ENCODE measurements at places on chromosomes 7 and 10. TPM values are rescaled to one million over a fixed set of nuclear protein-coding genes. Genes with fewer than 3 reads are reported as not detected.

DNA sequence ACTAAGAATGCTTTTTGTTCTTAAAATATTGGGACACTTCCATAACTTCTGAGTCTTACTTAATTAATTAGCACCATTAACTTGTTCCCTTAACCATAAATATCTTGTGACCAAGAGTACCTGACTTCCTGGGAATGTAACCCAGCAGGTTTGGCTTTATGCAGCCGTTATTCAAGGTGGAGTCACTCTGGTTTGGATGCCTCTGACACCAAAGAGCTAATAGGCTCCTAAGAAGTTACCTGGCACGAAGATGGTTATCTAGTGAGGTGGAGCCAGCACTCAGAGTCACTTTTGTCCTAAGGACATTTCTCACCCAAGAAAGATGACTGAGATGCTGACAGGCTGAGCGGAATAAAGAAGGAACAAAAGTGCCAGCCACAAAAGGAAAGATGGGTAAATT is 172.3 kb downstream of the C1GALT1 start:
- no peak overlapping the region for H3K27ac ChIP-seq
- no peaks in the 10 kb centered on the region for H3K4me1 ChIP-seq
- H3K4me3 ChIP-seq, result no peak overlapping the region
- no peak for DNase-seq
- H3K27me3 ChIP-seq, result no peaks in the 10 kb centered on the region
- no peaks in the 10 kb centered on the region for H3K36me3 ChIP-seq

- H3K4me3 ChIP-seq, result no peak overlapping the region
- H3K36me3 ChIP-seq, result no peaks in the 10 kb centered on the region
- no peaks in the 10 kb centered on the region for H3K27me3 ChIP-seq
- DNase-seq, result no peak
Observed at GRCh38 chr10:51806079-51806835, 106.9 kb upstream of the CSTF2T start.

DNA sequence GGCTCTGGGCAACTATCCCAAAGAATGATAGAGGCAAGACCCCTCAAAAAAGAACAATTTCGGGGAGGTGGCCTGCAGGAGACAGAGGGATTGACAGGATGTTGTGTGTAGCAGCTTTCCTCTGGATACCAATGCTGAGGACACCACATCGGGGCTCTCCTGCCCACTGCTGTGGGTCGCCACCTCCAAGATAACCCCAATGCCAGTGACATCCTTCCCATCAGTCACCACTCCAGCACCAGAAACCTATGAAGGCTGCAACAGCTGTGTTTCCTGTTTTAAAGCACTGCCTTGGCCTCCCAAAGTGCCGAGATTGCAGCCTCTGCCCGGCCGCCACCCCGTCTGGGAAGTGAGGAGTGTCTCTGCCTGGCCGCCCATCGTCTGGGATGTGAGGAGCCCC is 17.6 kb downstream of the ARHGAP19 start:
- peaks cover 23% of the 10 kb centered on the region for H3K4me1 ChIP-seq
- no peak overlapping the region for H3K4me3 ChIP-seq
- no peaks in the 10 kb centered on the region for H3K27me3 ChIP-seq
- no peaks in the 10 kb centered on the region for H3K36me3 ChIP-seq

FAM25A gene
- not detected for total RNA-seq

PCLO gene
- 5.9 TPM for total RNA-seq

- H3K4me3 ChIP-seq, result no peak overlapping the region
- no peaks in the 10 kb centered on the region for H3K4me1 ChIP-seq
- no peaks in the 10 kb centered on the region for H3K27me3 ChIP-seq
- H3K27ac ChIP-seq, result no peak overlapping the region
- no peaks in the 10 kb centered on the region for H3K36me3 ChIP-seq
- DNase-seq, result no peak
Observed at GRCh38 chr10:19606968-19607367, 209.3 kb upstream of the PLXDC2 start.

Measured in left lung (tissue), 14 donors.